HT-29 (cell line): ENCODE measurements at places on chromosomes 4 and X. TPM values are rescaled to one million over a fixed set of nuclear protein-coding genes. Genes with fewer than 3 reads are reported as not detected.

DNA sequence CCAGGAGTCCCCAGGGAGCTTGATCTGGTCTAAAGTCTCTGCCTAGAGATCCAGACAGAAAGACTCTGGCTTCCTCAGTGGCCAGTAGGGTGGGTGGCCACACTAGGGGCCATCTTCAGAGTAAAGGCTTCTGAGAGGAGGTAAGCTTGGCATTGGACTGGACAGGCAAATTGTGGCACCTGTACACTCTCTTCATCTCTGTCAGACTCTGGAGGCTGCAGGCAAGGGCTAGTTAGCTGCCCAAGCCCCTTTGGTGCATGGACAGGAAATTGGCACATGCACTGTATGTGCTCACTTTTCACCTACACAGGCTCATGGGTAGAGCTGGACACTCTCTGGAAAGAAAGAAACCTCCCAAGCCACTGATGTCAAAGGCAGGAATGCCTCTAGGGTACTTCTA, 142.8 kb downstream of the PJA1 start:
- DNase-seq: no peak

DNA sequence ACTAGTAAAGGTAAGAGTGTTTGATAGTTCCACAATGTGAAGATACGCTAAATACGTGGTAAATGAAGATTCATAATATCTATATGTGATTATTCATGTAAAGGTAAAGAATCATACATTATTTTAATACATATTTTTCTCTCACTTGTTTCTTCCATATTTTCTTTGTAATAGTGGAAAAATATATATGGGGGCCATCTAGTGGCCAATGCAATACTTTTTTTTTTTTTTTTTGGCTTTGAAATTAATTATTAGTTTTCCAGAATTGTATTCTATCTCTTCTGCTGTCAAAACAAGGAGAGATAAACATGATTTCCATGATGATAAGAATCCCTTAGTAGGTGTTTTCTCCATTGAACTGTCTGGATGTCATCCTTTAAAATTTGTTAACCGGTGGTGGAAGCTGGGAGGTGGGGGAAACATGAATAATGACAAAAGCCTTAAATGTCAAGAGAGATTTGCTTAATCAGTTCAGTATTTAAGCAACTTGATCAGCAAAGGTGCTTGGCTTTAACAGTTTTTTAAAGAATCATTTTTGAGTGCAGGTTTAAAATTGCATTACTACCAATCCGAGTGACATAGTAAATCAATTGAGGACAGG, 508.7 kb upstream of the HTR2C start:
- peak; percentile 11 for DNase-seq

DNA sequence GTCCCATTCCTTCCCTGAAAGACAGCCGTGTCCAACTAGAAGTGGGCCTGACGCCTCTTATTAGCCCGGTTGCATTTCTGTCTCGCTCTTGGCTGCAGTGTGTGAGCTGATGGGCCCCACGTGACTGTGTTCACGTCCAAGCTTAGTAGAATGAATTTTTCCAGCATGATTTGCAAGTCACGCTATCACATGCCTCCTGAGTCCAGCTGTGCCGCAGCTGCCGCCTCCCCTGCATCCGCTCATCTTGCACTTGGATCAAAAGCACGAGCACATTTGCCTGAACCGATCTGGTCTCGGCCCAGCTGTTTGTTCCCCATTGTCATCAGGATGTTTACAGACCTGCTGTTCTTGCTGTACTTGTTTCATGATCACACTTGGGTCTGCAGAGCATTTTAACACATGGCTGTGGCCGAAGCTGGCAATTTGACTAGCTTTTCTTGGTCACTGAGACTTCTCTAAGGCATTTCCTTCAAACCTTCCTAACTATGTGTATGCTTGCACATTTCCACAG, 126.5 kb downstream of the KIT start:
- no peak for DNase-seq

VEGFC gene
- not detected in 2 replicates for total RNA-seq

LRCH2 gene
- not detected in 2 replicates for total RNA-seq

ADH1A gene
- total RNA-seq: not detected in 2 replicates

DNA sequence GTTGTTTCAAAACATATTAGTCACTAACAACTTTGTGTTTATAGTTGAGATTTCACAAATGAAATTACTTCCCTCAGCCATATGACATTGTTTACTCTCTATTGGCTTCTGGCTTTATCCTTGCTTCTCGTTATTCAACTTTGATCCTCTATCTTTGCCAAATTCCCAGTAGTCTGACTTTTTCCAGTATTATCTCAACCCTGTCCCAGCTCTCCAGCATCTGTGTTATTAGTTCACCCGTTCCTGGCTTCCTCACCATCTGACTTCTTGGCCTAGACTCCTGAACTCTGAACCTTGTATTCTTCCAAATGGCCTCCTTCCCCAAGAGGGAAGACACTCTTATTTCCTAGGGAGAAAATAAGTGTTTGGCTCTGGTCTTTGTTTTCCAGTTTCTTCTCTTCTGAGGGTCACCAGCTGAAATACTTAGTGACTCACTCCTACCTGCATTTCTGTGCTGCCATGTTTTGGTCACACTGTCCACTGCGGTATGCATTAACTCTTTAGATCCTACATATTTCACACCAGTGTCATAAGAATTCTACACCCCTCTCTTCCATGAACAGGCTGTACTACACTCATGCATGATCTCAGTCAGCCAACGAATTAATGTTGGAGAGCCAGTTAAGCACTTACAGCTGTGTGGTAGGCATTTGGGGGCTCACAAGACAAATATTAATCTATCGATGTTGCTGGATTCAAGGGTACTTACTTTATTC, 17.0 kb upstream of the ARHGAP24 start:
- DNase-seq: no peak

DNA sequence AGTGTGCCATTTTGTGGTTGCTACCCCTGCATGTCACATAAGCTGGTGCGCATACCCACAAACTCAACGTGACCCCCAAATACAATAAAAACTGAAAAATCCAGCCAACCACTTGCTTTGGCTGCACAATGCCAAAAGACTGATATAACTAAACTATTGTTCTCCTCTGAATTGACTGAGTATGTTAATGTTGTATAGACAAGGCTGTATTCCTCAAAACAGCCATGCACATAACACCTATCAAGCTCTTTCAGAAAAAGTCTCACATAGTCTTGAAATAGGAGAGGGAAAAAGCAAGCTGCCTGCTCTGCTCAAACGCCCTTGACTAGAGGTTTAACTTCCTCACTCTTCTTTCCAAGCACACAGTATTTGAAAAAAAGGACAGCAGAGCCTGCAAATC, 126.4 kb upstream of the NOCT start:
- no peak for DNase-seq

DNA sequence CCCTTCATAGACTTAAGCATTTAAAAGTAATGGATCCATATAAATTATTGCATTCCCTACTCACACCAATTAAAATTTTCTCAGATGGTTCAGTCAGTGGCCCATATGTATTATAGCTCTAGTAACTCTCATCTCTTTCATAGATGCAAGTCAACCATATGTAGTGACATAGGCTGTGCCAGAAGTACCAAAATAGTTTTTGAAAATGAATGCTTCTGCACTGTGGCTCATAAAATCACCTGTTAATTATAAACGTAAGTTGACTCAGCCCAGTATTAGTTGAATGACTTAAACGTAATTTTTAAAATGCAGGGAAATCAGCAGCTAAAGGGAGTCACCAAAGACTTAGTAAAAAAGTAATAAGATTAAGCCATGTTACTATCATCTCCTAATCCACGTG, 143.8 kb downstream of the PPARGC1A start:
- no peak for DNase-seq

DNA sequence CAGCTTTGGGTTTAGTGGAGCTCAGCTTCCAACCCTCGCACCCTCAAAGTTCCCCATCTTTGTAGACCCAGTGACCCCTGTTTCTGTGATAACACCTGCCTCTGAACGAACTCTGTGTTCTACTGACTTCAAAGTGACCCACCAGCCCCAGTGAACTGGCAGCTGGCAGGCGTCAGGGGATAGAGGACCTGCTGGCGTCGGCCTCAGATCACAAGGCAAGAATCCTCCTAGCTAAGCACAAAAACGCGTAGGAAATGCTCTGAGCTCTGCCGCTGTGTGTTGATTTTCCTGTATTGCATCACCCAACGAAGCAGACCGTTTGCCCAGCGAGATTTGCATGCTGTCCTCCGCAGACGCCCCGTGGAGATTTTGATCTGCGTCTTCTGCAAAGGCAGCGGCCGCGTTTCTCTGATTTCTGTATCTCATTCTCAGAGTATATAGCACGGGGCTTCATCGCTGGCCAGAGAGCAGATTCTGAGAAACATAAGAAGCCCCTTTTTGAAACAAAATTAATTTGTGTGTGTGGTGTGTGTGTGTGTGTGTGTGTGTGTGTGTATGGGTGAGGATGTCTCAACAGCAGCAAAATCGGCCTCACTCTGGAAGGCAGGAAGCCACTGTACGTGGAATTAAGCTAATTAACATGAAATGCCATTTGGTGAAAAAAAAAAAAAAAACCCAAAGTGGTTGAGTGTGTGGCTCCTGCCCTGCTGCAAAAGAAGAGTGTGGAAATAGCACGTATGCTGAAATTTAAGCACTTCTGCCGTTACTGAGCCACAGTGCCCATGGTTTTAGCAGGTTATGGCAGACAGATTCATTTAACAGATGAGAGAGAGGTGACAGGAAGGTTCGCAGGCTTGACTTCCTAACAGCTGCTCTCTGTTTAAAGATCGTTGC, 29.2 kb upstream of the ASMTL start:
- DNase-seq: peak; percentile 37

DNA sequence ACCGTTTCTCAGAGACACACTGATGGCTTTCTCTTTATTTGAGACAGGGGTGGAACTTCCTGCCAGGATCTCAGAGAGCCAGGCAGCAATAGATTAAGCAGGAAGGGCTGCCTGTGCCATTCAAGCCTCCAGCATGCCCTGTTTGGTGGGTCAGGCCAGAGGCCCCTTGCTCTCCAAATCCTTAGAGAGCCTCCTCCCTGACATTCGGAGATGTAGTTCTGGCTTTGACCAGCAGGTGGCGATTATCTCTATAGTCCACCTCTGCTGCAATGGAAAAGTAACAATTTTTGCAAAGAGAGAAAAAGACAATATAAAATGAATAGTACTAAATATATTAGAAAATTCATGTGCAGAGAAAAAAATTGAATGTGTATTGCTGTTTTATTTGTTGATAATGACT, 93.9 kb downstream of the NXF2B start:
- peak; percentile 73 for DNase-seq

POLN gene
- total RNA-seq: 0.31 and 0.71 TPM in 2 replicates

ALB gene
- total RNA-seq: not detected in 2 replicates

GRCh38 chr4:182257016-182257415, 13.8 kb downstream of the TENM3 start:
- DNase-seq: no peak

DNA sequence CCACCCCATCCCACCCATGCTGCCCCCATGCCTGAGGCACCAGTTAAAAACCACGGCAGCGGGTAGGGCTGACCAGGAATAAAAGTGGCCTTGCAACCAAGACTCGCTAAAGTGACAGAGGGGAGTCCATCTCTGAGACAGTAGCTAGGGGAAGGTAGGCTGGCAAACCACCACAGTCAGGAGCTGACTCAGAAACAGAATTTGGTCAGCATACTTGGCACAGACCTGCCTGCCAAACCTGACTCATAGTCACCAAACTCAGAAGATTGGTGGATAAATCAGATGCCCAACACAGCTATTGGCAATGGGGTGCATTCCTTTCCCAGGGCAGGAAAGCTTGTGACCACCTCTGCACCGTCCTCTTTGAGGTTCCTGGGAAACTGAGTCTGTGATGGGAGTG, 193.8 kb downstream of the BCOR start:
- DNase-seq: no peak

- DNase-seq: no peak
These were observed 26.7 kb downstream of the BCLAF3 start for GRCh38 chrX:19964017-19964710.

- peak; percentile 96 for DNase-seq
These were observed 132.4 kb downstream of the ZMAT1 start for GRCh38 chrX:101799387-101799786.

DNA sequence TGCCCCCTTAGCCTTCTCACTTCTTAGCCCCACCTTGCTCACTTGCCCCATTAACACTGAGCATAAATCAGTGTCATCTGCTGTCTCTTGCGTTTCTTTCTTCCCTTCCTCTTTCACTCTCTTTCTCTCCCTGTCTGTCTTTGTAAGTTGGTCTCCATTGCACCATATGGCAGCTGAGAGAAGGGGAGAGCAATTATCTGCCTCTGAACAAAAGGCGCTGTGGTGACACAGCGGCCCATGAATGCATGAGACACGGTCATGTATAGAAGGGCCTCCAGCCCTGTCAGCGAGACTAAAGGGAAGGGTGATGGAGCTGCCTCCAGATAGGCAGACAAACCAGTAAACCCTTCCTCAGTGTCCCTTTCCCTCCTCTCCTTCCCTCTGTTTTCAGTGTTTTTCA, 88.8 kb upstream of the PCDH18 start:
- no peak for DNase-seq

DNA sequence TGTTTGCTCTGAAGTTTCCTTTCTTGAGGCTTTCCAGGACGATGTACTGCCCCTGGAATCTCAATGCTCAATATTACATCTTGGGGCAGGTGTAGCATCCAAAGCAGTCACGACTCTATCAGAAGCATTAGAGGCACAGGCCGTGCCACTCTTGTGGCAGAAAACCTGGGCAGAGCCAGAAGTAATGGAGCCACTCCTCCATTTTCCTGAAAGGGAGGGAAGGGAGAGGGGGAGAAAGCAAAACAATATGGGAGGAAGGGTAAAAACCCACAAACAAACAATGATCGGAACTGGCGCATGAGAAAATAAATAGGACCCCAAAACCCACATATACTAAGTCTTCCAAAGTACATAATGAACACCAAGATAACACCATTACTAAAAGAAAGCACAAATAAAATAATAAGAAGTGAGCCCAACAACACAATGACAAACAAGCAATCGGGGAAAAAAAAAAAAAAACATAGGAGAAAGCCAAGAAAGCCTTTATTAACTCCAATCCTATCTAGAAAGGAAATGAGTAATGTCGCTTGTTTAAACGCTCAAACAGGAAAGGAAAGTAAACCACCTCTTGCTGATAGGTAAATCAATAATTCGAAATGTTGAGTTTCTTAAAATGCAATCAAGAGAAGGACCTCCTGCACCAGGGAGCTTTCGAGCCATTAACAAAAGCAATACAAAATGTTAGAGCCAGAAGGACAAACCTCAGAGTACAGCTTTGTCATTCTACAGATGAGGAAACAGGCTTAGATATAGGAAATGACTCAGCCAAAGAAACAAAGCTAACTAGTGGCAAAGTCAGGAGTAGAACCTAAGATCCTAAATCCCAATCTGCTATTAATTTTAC, 117.4 kb downstream of the ATRX start:
- peak; percentile 33 for DNase-seq

GRCh38 chr4:163284304-163284703, 48.1 kb downstream of the NPY1R start:
- no peak for DNase-seq

GPR143 gene
- total RNA-seq: not detected in 2 replicates

CENPI gene
- 11.5 and 13.2 TPM in 2 replicates for total RNA-seq

DNA sequence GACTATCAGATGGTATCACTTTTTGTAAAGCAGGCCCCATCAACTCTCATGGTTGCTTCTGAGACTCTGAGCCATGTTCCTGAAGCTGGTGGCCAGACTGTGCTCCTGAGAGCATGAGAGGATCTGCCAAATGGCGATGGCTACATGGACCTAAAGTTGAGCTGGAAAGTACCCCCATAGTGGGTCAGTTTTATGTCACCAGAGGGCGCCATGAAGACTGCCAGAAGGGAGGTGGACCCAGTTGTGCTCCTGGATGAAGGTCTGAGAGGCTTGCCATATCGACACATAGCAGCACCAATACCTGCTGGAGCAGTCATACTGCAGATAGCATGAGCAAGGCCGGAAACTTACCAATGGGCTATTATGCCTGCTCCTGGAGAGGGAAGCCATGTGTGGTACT, 105.7 kb downstream of the SLITRK2 start:
- DNase-seq: peak; percentile 4
